MV-4-11 (cell line): ENCODE measurements at places on chromosomes 2 and 18.

DNA sequence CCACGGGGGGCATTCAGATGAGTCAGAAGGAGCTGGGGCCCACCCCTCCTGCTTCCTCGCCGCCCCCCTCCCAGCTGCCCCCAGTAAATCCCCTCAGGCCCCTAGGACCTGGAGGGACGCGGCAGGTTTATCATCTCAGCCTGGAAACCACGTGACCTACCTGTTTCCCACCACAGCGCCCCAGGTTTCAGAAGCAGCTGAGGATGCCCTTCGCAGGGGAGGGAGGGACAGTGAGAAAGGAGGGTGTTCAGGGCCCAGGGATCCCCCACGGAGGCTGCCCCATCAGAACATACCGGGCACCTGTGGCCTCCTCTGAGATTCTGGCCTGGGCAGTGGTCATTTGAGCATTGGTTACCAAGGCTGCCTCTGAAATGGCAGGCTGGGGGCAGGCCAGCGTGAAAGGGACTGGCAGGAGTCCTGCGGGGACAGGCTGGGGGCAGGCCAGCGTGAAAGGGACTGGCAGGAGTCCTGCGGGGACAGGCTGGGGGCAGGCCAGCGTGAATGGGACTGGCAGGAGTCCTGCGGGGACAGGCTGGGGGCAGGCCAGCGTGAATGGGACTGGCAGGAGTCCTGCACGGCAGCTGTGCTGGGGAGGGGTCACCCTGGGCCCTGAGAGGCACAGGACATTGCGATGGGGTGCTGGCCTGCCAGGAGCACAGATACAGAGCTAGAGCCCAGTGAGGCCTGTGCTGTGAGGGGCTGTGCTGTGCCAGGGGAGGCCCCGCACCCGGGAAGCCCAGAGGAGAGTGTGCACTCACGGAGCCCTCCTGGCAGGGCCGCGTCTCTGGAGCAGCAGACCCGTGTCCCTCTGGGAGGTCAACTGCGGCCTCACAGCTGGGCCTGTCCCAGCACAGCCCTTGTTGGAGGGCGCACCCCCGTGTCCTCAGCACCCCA is 1.6 kb downstream of the NEU4 start:
- no peak for DNase-seq

DNA sequence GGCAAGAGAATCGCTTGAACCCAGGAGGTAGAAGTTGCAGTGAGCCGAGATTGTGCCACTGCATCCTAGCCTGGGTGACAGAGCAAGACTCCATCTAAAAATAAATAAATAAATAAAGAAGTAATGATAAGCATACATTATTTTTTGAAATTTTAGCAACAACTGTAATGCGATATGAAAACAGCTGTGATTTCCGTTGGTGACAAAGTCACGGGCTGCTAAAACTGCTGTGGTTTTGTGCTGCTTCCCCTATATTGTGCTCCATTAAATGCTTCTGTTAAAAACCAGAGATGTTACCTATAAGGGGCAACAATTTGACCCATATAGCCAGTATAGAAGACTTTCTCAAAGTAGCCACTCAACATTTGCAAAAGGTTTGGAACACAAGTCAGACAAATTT is 8.3 kb downstream of the TRIM54 start:
- DNase-seq = peak; percentile 27

- DNase-seq = peak; percentile 75
Observed at GRCh38 chr18:22282311-22283115, 113.1 kb downstream of the GATA6 start.

DNA sequence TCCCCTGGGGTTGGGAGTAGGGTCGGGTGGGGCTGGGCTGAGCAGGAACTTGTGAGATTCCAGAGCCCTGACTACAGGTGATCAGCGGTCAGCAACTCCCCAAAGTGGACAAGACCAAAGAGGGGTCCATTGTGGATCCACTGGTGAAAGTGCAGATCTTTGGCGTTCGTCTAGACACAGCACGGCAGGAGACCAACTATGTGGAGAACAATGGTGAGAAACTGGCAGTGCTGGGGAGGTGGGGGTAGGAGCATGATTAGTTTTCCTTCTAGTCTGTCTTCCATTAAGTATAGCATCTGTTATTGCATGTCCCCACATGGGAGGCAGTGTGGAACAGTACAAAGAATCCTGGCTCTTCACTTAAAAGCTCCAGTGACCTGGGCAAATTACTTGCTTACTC is 23.7 kb downstream of the ZNF142 start:
- no peak for DNase-seq

GRCh38 chr2:8977758-8978157 is 25.7 kb downstream of the MBOAT2 start:
- DNase-seq = no peak

GRCh38 chr2:193584522-193584938 is 1389.8 kb upstream of the TMEFF2 start:
- DNase-seq = peak; percentile 40

- no peak for DNase-seq
Observed at GRCh38 chr2:32810909-32811495, 135.8 kb upstream of the LTBP1 start.

DNA sequence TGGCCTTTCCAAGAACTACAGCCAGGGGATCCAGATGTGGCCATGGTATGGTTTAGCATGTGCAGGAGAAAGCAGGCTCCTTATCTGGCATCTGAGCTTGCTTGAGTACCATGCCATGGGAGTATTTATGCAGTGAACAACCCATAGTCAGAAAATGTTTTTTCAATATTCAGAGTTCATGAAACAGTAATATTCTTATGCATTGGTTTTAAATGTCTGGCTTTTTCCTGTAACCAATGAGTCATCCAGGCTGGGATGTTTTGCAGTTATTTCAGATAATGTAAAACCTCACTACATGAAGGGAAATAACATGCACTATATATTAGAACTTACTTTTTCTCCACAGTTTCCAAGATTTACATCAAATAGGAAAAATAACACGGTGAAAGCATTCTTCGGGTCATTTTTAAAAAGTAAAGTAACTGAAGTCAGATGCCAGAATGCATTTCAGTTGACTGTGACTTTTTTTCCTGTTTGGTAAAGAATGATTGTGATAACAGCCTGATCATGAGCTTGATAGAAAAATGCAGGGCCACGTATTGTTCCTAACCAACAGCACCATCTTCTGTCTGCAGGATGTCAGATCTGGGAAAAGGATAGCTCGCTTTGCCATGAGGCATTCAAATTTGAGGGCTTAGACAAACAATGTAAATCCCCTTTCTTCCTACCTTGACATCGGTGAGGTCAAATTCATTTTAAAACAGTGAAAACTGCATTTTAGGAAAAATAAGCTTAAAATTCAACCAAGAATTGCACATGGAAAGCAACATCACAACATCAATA is 152.8 kb downstream of the DSC3 start:
- no peak for DNase-seq

DNA sequence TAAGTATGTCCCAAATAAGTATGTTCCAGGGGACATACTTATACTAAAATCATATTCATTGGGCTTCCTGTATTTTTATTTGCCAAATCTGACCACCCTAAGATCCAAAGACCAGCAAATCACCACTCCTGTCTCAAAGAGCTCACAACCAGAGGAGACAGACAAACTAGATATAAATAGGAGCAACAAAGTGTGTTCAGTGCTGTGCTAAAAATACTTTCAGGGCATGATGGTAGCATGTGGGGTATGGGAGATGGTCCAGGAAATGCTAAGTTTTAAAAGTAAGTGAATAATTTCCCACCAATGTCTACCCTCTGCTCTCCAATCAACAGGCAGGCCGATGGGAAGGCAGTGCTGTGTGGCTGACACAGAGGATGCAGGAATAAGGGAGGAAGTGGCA is 87.1 kb downstream of the C1QL2 start:
- no peak for DNase-seq
